ENCODE measurements at places on chromosomes 1 and 21.

- DNase-seq, result no peak
These were observed 89.5 kb upstream of the ETV3 start for GRCh38 chr1:157227700-157228099.

DNA sequence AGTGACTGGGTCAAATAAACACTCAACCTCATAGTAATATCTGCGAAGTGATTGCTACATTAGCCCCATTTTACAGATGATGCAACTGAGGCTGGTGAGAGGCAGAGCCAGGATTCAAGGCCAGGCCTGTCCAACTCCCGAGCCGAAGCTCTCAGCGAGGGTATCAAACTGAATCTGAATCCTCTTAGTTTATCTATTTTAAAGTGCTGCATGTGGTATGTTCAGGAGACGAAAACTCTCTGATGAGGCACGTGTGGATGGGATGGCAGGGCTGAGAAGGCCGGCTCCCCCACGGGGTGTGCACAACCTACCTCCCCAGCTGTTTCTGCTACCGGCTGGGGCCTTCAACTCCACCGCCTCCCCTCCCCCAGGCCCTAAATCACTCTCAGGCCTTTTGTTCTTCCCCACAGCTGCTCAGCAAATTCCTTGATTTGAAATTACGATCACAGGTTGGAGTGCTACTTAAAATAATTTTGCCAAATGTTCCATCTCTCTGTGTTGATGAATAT lies 171.8 kb downstream of the TOMM20 start:
- no peak for DNase-seq

GRCh38 chr1:27367160-27367650 lies 444 bp upstream of the MAP3K6 start:
- no peak for DNase-seq

- DNase-seq, result no peak
These were observed 7.7 kb upstream of the FBLIM1 start for GRCh38 chr1:15750924-15751323.

DNA sequence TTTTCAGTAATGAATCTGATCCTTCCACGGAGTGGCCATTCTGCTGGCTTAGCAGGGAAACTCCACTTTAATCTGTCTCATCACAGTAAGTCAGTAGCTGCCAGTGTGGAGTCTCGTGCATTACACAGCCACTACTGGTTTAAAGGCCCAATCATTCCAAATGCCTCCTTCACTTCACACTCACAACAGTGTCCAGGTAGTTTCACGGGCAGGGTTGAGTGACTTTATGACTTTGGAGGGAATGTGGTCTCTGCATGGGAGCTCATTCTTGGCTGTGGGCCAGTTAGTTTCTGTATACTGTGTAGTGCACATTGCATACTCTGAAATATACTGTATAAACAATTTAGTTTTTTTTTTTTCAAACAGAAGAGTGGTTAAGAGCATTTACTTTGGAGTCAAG lies 34.6 kb upstream of the C1orf87 start:
- DNase-seq, result no peak

- DNase-seq, result no peak
These were observed 839.9 kb downstream of the USP25 start for GRCh38 chr21:16569679-16570078.

- DNase-seq, result no peak
These were observed 108.6 kb upstream of the RAB3GAP2 start for GRCh38 chr1:220380885-220381284.
